SJCRH30 (cell line): ENCODE measurements at places on chromosomes 7 and 10. TPM values are rescaled to one million over a fixed set of nuclear protein-coding genes. Genes with fewer than 3 reads are reported as not detected.
A peak's percentile ranks its signal among the peaks of the same experiment; 100 is the strongest.

GRCh38 chr10:7168414-7168813 is 242.4 kb downstream of the SFMBT2 start:
- DNase-seq = no peak

- no peak for DNase-seq
Observed at GRCh38 chr7:108203537-108203936, 73.4 kb upstream of the LAMB4 start.

The MACROH2A2 gene
- 13.2 and 14.1 TPM in 2 replicates for total RNA-seq

- DNase-seq = no peak
Observed at GRCh38 chr10:96034625-96035024, 8.8 kb upstream of the CCNJ start.

- no peak for DNase-seq
Observed at GRCh38 chr10:54585572-54585971, 215.5 kb downstream of the PCDH15 start.

GRCh38 chr10:3867454-3868270 is 82.7 kb upstream of the KLF6 start:
- DNase-seq = no peak

DNA sequence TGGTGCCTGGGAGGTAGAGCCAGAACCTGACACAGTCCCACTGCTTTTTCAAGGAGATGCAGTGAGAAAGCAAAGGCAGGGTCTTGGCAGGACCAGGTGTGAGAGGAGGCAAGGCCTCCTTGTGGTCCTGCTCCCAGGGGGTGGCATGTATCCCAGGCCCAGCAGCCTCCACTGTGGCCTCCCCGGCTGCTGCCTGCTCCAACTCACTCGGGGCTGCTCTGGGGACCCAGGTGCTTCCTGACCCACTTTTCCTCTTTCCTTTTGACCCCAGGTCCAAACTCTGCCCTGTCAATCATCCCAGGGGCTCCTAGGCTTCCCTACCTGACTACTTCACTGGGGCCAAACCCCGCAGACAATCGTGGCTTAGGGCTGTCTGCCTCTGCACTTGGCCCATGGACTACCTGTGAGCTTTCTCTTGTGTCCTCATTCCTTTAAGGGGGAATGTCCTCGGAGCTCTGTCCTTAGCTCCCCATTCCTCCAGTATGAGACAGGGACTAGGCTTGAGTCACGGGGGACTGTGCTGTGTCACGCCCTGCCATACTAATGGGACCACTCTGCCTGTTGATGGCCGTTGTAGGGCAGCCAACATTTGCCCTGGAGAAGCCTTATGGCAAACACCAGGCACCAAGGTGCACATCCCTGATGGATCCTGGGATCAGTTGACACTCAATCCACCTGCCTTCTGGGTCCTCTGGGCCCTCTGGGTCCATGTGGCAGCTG is 1.1 kb upstream of the AEBP1 start:
- no peak for DNase-seq

GRCh38 chr10:74582566-74582965 is 243.8 kb upstream of the KAT6B start:
- DNase-seq = no peak

DNA sequence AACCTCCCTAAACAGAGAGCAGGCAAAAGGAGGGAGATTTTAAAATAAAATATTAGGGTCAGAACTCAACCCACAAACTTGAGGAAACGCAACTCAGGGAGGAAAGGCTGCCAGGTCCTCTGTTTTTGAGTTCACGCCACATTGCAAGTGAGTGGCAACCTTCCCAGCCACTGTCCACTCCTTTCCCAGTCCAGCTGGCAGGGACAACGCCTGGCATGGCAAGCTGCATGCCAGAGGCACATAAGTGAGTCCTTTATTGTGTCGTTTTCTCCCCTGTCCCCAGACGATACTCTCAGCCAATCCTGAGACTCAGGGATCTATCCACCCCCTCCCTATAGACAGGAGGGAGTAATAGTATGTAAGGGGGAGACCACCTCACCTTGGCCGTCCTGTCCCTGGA is 22.4 kb downstream of the FBXW4 start:
- DNase-seq = no peak

DNA sequence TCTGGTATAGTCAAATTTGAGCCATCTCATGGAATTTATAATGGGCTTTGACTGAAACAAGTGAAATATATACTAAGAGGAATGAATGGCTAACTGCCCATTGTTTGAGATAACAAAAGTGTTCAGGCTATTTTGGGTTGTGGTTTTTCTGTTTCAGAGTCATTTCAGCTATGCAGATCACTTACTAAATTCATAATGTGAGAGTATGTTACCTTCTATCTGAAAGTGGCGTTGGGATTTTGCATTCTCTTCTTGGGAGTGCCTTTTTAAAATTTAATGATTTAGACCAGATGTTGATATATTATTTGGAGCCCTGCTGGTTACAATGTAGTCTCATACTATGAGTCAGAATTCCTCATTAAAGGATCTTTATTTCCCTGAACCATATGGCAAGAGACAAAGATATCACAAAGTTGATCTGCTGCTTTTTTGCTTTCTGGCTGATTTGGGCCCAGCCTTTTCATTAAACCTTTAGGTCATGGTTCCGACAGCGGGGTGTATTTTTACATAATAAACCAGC is 10.4 kb downstream of the VCL start:
- DNase-seq = no peak

DNA sequence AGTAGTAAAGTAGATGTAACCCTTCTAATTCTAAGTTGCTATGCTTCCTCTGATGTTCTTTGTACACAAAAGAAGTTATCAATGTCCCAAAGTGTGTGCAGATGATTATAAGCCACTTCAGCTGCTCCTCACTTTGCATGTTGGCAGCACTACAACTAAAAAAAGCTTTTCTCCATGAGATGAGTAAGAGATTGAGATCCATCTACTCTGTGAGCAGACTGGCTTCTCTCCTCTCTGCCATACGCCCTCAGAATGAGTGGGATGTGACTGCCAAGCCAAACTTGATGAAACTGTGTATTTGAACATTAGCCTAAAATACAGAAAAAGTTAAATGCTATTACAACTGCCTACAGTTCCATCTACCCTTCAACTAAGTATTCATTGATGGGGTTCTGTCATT is 102.9 kb upstream of the ETV1 start:
- DNase-seq = no peak

DNA sequence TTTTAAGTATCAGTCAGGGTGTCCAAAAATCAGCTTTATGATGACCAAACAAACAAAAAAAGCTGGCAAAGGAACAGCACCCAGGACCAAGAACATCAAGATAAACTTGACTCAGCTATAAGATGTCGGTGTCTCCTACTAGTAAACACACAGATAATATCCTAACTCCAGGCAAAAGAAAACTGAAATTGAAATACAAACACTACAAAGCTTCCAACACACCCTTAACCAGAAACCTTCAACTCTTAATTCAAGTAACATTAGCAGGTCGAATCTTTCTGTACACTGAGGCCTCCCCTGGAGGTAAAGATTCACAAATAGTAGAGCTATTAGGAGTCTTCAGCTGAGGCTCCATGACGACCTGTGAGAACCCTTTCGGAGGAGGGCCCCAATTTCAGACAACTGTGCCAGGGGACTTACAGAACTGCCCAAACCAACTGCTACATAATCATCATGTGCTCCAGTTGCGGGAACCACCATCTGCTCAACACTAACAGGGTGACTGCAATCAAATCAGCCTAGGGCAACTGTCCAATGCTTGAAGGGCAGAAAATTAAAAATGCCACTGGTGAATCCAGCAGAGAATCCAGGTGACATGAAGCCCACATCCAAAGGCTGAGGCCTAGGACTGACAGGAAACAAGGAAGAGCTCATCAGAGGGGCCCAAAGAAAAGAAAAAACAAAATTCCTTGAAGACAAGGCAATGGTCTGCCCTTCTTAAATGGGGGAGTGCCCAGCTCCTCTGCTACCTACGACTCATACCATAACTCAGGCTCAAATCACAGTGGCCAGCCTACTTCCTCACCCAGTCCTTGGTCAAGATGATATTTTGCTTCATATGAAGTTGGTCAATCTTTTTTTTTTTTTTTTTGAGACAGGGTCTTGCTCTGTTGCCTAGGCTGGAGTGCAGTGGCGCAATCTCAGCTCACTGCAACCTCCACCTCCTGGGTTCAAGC is 20.0 kb downstream of the XPNPEP1 start:
- DNase-seq = peak; percentile 43

GRCh38 chr10:53598914-53599313 is 826.3 kb upstream of the MBL2 start:
- no peak for DNase-seq

DNA sequence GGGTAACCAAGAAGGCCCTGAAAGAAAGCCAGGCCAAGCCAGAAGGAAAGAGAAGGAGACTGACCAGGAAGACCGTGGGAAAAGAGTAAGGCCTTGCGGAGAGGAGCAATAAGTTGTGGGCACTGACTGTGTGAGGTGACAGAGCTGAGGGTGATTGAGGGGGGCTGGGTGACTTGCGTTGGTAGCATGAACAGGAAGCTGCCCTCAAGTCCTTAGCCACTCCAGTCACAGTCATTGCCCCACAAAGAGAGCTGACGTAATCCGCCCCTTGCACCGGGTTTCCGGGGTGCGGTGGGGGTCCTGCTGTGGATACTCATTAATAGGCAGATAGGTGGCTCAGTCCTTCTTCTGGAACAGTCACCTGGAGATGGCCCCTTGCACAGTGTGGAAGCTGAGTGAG is 16.1 kb upstream of the DMBT1 start:
- no peak for DNase-seq

DNA sequence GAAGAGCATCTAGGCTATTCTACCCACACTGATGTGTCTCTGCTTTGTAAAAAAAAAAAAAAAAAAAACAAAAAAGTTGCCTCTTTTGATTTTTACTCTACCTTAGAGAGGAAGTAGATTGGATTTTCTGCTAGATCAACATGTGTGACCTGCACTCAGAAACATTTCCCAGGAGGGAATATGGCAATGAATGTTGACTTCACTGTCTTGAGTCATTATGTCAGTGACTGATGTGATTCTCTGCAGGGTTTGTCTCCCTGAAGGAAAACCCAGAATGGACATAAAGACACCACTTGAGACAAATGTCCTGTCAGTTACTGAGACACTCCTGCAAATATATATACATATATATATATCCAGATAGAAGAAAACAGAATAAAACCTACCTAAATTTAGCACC is 370.3 kb downstream of the BMPER start:
- no peak for DNase-seq

- no peak for DNase-seq
Observed at GRCh38 chr10:128914681-128915080, 552.4 kb upstream of the MGMT start.

The DDIT4 gene
- 84.5 and 94.2 TPM in 2 replicates for total RNA-seq

DNA sequence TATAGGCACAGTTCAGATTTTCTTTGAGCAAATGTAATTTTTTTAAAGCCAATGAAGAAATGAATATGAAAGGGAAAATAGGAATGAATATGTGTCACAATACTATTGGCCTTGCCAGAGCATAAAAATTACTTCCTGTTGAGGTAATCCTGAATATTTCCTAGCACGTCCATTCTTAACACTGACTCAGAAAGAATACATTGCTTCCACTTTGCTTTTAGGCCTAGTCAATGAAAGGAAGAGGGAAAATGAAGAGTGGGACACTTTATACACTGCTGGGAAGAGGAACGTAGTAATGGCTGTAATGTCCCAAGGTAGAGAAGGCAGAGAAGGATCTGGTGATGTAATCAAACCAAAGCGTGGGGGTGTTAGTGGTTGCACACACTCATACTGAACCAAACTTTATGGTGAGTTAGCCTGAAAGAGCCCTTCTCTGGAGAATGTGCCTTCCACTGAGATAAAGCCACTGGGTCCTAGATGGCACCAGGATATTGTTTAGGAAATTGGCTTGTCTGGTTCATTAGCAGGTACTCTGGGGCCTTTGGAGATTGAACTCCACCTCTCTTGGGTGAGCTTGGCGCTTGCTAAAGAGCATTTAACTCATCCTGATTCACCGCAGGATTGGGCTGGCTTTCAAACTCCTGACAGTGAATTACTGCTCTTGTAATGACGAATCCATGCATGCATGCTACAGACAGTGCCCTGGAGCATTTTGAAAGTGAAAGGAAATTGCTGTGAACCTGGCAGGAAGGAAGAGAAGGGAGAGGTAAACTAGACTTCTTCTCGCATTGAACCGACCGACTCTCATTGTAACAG is 254.9 kb downstream of the KIAA1217 start:
- no peak for DNase-seq

GRCh38 chr7:103989785-103990767 is 618 bp upstream of the RELN start:
- DNase-seq = peak; percentile 59

GRCh38 chr7:155316427-155317113 is 18.9 kb downstream of the INSIG1 start:
- DNase-seq = no peak

GRCh38 chr10:86376852-86377796 is 10.5 kb upstream of the GRID1 start:
- DNase-seq = no peak

The LHFPL3 gene
- 0.05 and 0.22 TPM in 2 replicates for total RNA-seq

DNA sequence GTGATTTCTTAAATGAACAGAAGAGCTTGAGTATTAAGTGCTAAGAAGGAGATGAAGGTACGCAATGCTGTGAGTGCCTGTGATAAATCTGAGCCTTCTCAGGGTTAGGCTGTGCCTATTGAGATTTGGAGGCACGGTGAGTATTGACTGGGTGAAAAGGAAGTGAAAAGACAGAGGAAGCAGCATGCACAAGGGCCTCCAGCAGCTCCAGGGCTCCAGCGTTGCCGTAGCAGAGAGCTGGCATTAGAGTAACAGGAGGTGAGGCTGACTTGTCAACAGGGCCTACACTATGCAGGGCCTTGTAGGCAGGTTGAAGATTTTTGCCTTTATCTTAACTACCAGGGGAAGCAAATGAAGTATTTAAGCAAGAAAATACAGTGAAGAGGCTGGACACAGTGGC is 54.1 kb upstream of the PDCD4 start:
- DNase-seq = no peak

GRCh38 chr7:39637400-39637799 is 14.0 kb downstream of the RALA start:
- no peak for DNase-seq

GRCh38 chr7:128796327-128796726 is 4.6 kb downstream of the CCDC136 start:
- DNase-seq = no peak

DNA sequence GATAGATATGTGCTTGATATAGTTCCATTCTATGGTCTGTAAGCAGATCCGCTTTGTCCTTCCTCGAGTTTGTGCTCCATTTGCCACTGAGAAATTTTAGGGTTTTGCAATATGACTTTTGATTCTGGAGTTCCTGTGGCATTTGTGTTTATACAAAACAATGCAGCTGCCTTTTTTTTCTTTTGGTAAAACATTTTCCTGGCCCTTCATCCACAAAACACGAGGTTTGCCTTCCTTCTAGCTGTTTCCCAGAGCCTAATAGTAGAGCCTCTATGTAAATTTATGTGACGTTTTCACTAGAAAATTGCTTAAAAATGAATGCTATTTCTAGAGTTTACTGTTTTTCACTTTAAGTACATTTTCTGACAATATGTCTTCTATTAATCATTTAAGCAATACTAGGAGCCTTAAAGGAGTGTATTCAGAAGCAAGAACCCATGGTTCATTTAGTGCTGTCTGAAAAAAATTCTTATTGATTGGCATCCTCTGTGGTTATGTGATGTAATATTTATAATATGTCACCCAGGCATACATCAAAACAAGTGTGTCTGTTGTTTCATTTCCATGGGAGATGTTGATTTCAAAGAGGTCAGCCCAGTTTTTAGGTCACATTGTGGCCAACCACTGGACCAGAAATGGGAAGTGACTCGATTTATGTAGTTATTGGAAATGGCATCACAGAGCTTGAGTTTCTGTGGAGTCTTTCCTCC is 618.3 kb downstream of the LRMDA start:
- DNase-seq = no peak

The ADCYAP1R1 gene
- not detected in 2 replicates for total RNA-seq
